ENCODE measurements at places on chromosomes 5 and 9. TPM values are rescaled to one million over a fixed set of nuclear protein-coding genes. Genes with fewer than 3 reads are reported as not detected.

DNA sequence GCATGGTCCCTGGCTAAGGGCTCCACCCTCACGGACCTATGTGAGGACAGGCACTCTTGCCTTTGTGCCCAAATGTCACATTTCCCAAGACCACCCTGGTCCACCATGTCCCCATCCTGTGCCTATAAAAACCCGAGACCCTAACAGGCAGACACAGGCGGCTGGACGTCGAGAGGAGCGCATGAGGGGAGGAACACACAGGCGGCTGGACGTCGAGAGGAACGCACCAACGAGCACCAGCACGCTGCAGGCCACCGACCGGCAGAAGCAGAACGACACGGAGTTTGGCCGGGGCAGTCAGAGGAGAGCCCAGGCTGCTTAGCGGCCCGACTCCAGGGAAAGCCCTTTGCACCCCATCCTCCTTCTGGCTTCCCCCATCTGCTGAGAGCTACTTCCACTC is 119.9 kb downstream of the ADAMTS2 start:
- H3K4me3 ChIP-seq, result no peak overlapping the region
- no peaks in the 10 kb centered on the region for H3K27me3 ChIP-seq
- no peaks in the 10 kb centered on the region for H3K4me1 ChIP-seq
- DNase-seq, result no peak

Gene PARP8
- 80.0 TPM for total RNA-seq

GRCh38 chr9:131682261-131682660 is 57.6 kb downstream of the RAPGEF1 start:
- H3K4me1 ChIP-seq, result peaks cover 52% of the 10 kb centered on the region
- peaks cover 22% of the 10 kb centered on the region for H3K36me3 ChIP-seq
- no peak for DNase-seq
- H3K27me3 ChIP-seq, result no peaks in the 10 kb centered on the region
- H3K4me3 ChIP-seq, result no peak overlapping the region

Gene SLC45A2
- total RNA-seq, result not detected

DNA sequence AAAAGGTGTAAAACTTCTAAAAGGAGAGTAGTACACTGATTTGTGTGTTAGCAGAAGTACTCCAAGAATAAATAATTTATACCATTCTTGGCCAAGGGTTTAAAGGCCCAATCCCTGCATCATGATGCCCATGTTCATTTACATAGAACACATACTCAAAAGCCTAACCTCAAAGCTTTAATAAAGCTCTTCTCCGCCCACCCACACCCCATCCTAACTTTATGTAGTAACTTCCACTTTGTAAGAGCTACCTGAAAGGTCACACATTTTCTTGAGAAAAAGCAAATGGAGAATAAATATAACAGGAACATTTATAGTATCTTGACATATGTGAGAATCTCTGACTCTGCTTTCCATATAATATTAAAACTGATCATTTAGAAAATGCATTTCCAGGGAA is 148.8 kb upstream of the FREM1 start:
- no peaks in the 10 kb centered on the region for H3K4me1 ChIP-seq
- no peak overlapping the region for H3K27ac ChIP-seq
- DNase-seq, result no peak
- H3K4me3 ChIP-seq, result no peak overlapping the region
- H3K36me3 ChIP-seq, result no peaks in the 10 kb centered on the region
- peaks cover 3% of the 10 kb centered on the region for H3K27me3 ChIP-seq

- no peaks in the 10 kb centered on the region for H3K27me3 ChIP-seq
- no peaks in the 10 kb centered on the region for H3K4me1 ChIP-seq
- H3K27ac ChIP-seq, result no peak overlapping the region
- H3K4me3 ChIP-seq, result no peak overlapping the region
- no peak for DNase-seq
- H3K36me3 ChIP-seq, result peaks cover under 1% of the 10 kb centered on the region
These were observed 81.7 kb downstream of the ITGA1 start for GRCh38 chr5:52869391-52869790.

- H3K4me1 ChIP-seq, result peaks cover 16% of the 10 kb centered on the region
- no peaks in the 10 kb centered on the region for H3K36me3 ChIP-seq
These were observed 74.9 kb upstream of the LRRTM2 start for GRCh38 chr5:138949988-138950387.

DNA sequence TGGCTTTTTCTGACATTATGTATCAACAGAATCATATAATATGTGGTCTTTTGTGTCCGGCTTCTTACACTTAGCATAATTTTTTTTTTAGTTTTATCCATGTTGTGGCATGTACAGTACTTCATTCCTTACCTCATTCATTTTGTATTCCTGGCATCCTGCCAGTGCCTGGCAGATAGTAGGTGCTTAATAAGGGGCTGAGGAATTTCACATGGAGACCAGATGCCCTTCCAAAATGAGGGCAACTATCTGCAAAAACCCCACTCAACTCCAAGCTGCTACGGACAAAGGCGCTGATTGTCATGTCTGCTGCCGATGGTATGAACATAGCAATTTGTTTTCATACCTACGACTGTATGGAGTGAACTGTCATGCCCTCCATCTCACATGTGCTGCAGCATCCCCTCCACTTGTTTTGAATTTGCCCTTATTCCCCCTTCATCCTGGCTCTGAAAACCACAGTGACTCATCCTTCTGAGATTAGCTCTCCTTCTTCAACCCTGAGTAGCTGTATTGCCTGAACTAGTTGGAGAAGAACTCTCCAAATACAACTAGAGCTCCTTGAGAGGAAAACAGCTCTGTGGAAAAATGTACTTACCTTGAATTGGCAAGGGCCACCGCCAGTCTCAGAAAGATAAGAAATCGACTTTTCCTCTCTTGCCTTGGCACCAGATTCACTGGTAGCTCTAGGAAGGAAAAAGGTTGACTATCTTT is 41.3 kb upstream of the FOXE1 start:
- no peak overlapping the region for H3K27ac ChIP-seq
- H3K27me3 ChIP-seq, result peaks cover 20% of the 10 kb centered on the region
- no peaks in the 10 kb centered on the region for H3K36me3 ChIP-seq
- H3K4me1 ChIP-seq, result no peaks in the 10 kb centered on the region
- no peak for DNase-seq

- DNase-seq, result no peak
- no peak overlapping the region for H3K27ac ChIP-seq
- peaks cover 3% of the 10 kb centered on the region for H3K27me3 ChIP-seq
- peaks cover 13% of the 10 kb centered on the region for H3K4me1 ChIP-seq
These were observed 99.7 kb upstream of the MAN2A1 start for GRCh38 chr5:109589986-109590385.

Gene PTGDS
- total RNA-seq, result 1.2 TPM

Gene PANK3
- total RNA-seq, result 57.4 TPM

Gene NR4A3
- 0.26 TPM for total RNA-seq

GRCh38 chr5:17277907-17278306 is 60.5 kb downstream of the BASP1 start:
- no peaks in the 10 kb centered on the region for H3K4me1 ChIP-seq
- no peak overlapping the region for H3K27ac ChIP-seq
- no peaks in the 10 kb centered on the region for H3K27me3 ChIP-seq
- H3K36me3 ChIP-seq, result no peaks in the 10 kb centered on the region

Gene ZFP37
- total RNA-seq, result 0.76 TPM

- peaks cover 14% of the 10 kb centered on the region for H3K4me1 ChIP-seq
- H3K36me3 ChIP-seq, result no peaks in the 10 kb centered on the region
- no peak overlapping the region for H3K27ac ChIP-seq
- H3K27me3 ChIP-seq, result peaks cover 12% of the 10 kb centered on the region
- H3K4me3 ChIP-seq, result no peak overlapping the region
These were observed 4.3 kb downstream of the CACFD1 start for GRCh38 chr9:133463864-133464615.

Gene ADAMTSL1
- not detected for total RNA-seq

Gene HAND1
- not detected for total RNA-seq

Measured in activated CD8-positive, alpha-beta T cell treated with anti-CD3 and anti-CD28 coated beads, Interleukin-2, amount 10 ng/mL, durations not matched to agents 7 days and 5 days (primary cell).